M059J (cell line): ENCODE measurements at places on chromosomes 5 and 9.

DNA sequence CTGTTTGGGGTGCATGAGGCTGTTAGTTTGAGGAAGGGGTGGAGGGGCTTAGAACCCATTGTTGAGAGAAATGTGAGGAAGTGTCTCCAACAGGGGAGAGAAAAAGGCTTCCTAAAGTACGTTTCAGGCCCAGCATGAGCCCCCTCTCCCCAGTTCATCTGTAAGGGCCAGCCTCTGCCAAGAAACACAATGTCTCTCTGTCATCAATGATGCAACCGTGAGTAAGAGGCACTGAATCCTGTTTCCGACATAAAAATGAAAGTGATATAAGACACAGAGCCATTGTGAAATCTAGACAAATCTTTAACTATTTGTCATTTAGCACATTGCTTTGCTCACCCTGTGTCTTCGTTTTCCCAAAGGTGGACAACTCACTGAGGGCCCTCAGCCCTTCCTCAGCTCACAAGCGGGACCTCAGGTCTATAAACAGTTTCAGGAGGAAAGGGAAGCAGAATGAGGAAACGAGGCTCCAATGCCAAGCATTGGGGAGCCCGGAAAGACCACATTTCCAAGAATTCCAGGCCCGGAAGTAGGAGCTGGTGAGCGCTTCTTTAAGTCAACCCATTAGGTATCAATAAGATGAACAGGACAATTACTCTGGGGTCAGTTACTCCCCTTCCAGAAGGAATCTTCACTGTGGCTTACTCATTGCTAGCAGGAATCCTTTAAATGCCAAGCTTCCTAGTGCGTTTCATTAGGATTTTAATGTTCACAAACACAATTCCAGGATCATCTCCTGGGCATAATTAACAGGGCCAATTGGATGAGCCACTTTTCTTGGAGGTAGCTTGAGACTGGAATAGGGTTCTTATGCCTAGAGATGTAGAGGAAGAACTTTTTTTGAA lies 59.0 kb upstream of the KLF4 start:
- DNase-seq, result peak; percentile 85

GRCh38 chr9:15389173-15389572 lies 33.5 kb upstream of the SNAPC3 start:
- no peak for DNase-seq

- no peak for DNase-seq
Observed at GRCh38 chr9:98038958-98039357, 17.6 kb upstream of the NANS start.

DNA sequence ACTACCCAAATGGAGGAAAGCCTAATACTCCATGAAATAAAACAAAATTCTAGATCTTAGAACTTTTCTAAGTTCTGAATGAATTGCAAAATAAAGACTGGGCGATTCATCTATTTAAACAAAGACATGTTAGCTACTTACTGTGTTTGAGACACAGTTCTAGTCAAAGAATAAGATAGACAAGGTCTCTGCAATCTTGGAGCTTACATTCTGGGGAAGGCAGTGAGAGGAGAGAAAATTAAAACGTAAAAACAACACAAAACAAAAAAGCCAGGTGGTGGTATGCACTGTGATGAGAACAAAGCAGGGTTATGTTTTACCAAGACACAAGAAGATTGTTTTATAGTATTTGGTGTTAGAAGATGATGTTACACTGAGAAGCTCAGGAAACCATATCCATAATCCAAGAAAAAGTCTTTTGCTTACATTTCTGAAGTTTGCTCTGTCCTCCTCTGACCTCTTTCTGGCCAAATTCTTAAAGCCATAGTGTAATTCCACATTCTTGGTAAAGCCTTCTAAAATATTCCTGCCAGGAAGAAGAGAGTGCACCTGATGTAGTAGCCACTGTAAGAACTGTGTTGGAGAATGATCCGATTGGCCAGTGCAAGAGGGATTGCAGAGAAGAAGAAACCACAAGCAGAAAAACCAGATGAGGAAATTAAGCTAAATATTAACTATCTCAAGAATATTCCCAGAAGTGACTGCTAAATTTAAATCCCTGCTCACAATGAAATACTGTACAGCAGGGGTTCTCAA lies 218.4 kb downstream of the PCSK1 start:
- no peak for DNase-seq

DNA sequence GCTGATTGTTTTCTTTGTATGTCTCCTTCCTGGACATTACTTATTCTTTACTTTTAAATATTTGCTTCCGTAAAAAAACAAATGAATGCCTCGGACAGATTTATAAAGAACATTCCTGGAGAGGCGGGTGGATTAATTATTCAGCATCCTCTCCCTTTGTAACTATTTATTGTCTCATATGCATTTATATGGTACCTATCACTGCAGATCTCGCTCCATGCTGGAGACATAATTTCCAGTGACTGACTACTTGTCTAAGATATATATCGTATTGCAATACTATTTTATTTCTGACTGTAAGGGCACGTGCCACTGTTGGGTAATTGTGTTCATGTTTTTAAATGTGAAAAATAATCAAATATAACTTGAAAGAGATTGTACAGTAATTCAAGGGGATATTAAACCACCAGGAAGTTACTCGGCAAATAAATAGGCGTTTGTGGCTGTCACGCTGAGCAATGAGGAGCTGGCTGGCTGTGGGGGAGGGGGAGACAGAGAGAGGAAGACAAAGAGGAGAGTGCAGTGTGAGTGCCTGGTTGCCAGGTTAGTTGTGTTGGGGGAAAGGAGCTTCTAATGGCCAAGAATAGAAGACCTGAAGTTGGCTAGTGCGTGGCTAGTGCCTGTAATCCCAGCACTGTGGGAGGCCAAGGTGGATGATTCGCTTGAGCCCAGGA lies 131.8 kb upstream of the GABRP start:
- DNase-seq, result no peak

DNA sequence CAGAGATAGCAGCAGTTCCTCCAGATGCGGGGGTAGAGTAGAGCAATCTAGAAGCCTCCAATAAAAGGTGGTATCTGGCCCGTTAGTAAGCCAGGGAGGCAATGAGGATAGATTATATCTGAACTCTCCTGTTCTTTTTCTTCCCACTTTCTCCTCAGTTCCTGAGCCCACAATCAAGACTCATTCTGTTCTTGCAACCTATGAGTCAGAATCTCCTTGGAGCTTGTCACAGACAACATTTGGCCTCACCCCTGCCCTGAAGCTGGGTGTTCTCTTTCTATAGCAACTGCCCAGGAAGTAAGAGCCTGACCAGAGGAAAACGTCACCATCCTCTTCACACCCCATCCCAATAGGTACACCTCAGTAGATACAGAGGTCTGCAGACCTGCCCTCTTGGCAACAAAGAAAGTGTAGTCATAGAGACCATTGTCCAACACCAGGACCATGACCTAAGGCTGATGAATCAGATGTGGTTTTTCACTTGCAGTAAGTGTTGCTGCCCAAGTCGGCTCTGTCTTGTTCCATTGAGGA lies 76.3 kb upstream of the PCA3 start:
- peak; percentile 99 for DNase-seq

- peak; percentile 57 for DNase-seq
Observed at GRCh38 chr5:69335341-69335935, 2.8 kb upstream of the CCDC125 start.

GRCh38 chr9:78325846-78326360 lies 29.0 kb downstream of the PSAT1 start:
- no peak for DNase-seq

DNA sequence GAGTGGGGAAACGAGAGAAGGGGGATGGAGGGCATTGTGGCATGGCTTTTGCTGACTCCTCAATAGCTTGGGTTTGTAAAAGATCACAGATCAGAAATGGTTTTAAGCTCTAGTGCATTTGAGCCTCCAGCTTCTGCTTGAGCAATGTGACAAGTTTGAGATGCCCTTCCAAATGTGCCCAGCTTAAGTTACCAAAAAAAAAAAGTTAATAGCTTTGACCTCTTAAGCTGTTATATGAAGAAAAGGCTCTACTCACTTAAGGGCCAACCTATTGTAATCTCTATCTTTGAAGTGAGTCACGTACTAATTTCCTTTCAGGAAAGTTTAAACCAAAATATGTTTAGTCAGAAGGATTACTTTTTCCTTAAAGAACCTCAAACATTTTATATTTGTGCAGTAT lies 428.8 kb upstream of the ACTBL2 start:
- peak; percentile 61 for DNase-seq

GRCh38 chr9:36731068-36731956 lies 158.6 kb downstream of the MELK start:
- DNase-seq, result peak; percentile 31

- no peak for DNase-seq
Observed at GRCh38 chr5:179128041-179128365, 67.8 kb downstream of the ZNF354C start.

- DNase-seq, result no peak
Observed at GRCh38 chr5:26791021-26791420, 247.4 kb downstream of the CDH9 start.

GRCh38 chr9:136852664-136853595 lies 784 bp downstream of the MAMDC4 start:
- no peak for DNase-seq

GRCh38 chr5:165143741-165144140 lies 1638.3 kb downstream of the MAT2B start:
- no peak for DNase-seq

DNA sequence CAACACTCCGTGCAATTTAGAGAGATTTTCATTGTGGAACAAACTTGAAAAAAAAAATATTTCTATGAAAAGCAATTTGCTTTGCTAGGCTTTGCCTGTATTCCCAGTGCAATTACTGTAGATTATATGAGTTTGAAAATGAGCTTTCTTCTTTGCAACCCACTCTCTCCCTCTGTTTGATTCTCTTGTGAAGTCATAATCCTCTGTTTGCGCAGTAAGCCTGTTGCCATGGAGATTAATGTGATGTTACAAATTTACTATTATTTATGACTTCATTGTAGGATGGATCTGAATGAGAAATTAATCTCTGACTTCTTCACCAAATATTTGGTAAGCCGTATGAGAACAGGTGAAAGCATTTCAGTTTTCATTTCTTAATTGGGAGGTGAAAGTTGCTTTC lies 320.3 kb downstream of the SPATA31D1 start:
- DNase-seq, result no peak

DNA sequence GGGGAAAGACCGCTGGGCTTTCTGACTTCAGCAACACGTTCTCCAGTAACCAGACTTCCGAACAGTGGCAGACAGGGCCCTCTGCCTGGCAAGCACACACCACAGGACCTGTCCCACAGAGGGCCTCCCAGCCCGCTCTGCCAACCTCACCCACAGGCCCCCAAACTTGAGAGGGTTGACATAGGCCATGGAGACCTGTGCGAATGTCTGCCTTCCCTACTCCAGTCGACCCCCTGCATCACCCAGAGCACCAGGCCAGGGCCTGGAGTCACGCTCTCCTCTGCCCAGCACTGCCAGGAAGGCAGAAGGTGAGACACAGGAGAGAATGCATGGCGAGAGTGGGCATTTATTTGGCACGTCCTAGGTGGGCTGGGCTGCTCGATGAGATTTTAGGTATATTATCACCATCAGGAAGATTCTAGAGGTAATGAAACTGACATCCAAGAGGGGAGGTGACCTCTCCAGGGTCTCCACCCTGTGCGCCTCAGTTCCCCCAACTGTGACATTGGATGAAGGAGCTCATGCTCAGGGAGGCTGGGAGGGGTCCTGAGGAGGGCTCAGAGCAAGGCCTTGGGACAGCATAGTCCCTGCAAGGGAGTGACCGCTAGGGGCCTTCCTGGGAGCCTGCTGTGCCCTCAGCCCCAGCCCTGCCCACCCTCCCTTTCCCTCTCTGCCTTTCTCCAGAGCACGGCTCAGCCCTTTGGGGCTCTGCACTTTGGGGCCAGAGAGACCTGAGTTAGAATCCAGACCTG lies 54.9 kb downstream of the DUSP1 start:
- no peak for DNase-seq

GRCh38 chr5:75566710-75567309 lies 44.4 kb upstream of the ANKDD1B start:
- DNase-seq, result peak; percentile 92

- no peak for DNase-seq
Observed at GRCh38 chr5:139975942-139976341, 67.2 kb downstream of the NRG2 start.

- no peak for DNase-seq
Observed at GRCh38 chr5:133450286-133450685, 162.1 kb downstream of the FSTL4 start.

- no peak for DNase-seq
Observed at GRCh38 chr9:119758990-119759389, 389.8 kb upstream of the BRINP1 start.

DNA sequence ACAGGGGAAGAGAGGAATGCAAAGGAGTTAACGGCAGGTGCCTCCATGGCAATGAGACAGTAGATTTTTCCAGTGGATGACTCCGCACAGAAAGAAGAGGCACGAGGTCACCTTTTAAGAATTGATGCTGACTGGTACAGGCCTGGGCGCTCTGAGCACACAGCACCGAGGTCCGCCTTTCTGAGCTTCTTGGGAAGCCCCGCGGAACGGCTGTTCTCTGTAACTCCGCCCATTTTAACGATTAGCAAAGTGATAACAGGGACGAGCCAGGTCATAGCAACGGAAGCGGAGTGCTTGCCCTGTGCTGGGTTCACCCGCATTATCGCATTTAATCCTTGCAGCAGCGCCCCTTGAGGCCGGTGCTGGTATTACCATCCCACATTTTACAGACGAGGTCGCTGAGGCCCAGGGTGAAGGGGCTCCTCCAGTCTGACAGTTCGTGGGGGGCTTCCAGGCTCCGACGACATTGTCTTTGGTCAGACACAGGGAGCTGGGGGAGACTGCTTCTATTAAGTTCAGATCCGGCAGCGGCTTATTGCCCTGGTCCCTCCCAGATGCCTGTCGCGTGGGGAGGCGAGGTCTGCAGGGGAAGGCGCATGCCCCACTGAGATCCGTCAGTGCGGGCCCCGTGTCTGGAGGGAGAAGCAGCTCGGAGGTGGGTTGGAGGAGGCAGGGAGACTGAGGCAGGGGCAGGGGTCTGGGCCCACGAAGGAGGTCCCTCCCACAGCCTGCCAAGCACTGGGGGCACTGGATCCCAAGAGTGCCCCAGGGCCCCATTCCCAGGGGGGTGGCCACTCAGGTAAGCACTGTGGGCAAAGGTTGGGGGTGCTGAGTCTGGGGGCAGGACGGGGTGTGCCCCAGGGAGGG lies 22.3 kb upstream of the HMCN2 start:
- peak; percentile 38 for DNase-seq

DNA sequence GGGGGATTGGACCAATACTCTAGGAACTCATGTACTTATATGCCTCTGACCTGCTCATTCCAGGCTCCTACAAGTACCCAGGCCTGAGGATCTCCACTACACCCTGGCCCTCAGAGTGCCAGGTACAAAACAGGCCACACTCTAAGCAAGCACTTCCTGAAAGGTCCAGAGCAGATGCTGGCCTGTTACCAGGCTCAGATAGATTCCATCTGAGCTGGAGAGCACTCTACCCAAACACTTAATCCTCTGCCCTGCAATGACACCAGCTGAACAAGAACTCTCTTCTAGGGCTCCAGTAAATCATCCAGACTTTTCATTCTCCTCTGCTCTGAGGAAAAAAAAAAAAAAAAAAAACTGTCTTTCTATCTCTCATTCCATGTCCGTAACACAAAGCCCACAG lies 2.9 kb downstream of the P4HA2 start:
- DNase-seq, result peak; percentile 18

- no peak for DNase-seq
Observed at GRCh38 chr5:32538031-32538547, 47.3 kb upstream of the SUB1 start.

GRCh38 chr9:87245271-87245670 lies 252.4 kb upstream of the DAPK1 start:
- no peak for DNase-seq
